ENCODE measurements at places on chromosomes 13 and 19.

DNA sequence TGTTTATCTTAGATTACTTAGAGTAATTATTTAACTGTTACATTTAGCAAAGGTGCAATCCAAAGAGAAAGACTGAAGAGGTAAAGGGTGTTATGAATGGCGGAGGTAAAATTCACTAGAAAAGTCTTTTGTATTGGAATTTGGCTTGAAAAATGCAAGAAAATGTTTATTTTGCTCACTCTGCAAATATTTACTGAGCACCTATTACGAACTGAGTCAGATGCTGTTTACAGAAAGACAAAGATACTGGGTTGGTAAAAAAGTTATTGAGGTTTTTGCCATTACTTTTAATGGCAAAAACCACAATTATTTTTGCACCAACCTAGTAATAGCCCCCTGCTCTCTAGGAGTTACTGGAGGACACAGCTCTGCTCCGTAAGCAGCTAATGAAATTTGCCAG, 135.2 kb downstream of the RBM26 start:
- no peak for DNase-seq

DNA sequence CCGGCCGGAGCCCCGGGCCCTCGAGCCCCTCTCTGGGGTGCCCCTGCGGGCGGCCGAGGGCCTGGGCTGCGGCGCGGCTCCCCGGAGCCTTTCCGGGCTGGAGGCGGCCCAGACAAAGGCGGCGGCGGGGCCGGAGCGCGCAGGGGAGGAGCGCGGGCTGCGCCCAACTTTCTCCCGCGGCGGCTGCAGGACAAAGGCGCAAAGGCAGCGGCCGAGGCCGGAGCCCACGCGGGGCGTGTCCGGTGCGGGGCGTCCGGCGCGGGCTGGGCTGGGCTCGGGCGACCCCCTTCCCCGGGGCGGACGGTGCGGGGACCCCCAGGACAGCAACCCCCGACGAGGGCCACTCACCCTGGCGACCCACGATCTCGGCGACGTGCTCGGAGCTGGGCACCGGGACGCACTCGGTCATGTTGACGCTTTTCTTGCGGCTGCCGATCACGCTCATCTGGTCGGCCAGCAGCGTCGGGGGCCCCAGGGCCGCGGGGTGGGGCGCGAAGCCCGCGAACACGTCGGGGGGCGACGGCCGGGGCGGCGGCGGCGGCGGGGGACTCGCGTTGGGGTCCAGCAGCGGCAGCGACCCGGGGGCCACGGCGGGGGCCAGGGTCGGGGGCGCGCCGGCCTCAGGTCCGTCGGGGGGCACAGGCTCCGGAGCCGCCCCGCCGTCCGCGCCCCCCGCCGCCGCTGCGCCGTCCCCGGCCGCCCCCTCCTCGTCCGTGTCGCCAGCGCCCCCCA, 843 bp downstream of the MEX3D start:
- no peak for DNase-seq

GRCh38 chr19:6828698-6829633, 56.5 kb downstream of the VAV1 start:
- no peak for DNase-seq

GRCh38 chr13:19680751-19681150, 47.3 kb downstream of the MPHOSPH8 start:
- DNase-seq: no peak

DNA sequence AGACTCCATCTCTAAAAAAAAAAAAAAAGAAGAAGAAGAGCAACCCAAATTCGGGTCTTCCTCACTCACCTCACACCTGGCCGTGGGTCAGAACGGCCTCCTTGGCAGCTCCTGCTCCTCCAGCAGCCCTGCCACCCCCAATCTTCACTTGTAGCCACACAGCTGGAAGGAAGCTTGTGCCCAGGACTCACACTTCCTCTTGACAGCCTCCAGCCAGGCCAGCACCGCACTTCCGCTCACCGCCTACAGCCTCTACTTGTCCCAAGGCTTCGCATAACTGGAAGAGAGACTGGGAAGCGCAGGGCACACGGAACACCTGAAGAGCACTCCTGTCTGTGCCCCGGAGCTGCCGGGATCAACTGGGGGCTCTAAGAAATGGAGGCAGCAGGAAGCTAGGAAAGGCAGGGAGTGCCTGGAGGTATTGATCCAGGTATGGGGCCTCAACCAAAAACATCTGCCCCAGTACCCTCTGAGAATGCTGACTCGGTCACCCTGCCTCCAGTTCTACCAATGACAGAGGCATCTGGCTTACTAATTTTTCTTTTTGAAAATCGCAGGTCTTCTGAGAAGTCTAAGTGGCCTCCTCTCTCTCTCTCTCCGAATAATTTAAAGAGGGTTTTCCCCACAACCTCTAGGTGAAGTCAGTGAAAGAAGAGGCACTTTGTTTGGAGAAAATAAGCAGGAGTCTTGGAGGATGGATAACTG, 31.1 kb upstream of the ATP12A start:
- no peak for DNase-seq

- no peak for DNase-seq
These were observed 185.7 kb downstream of the ABCC4 start for GRCh38 chr13:95115525-95115924.

- no peak for DNase-seq
These were observed 5.0 kb downstream of the MVB12A start for GRCh38 chr19:17424743-17425365.

DNA sequence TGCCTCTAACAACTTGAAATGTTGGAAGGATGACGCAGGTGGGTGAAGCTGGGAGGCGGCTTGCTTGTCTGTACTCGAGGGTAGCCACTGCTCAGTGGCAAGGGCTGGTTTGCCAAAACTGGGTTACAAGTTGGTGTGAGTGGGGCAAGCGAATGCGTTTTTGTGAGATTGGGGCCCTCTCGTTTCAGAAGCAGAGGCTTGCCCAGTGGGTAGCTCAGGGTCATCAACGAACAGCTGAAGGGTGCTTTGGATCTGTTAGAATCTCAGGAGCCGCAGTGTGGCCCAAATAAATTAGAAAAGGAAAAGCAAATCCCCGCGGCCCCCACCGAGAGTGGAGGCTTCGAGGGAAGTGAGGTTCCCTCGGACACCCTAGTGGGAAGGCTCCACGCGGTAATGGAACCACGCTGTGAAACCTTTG, 7.3 kb downstream of the ATP4B start:
- no peak for DNase-seq

- DNase-seq: no peak
These were observed 20.8 kb upstream of the ZNF266 start for GRCh38 chr19:9456018-9456689.

GRCh38 chr13:91960947-91961346, 562.5 kb downstream of the GPC5 start:
- no peak for DNase-seq

- no peak for DNase-seq
These were observed 379.9 kb downstream of the LIG4 start for GRCh38 chr13:107835339-107836018.

DNA sequence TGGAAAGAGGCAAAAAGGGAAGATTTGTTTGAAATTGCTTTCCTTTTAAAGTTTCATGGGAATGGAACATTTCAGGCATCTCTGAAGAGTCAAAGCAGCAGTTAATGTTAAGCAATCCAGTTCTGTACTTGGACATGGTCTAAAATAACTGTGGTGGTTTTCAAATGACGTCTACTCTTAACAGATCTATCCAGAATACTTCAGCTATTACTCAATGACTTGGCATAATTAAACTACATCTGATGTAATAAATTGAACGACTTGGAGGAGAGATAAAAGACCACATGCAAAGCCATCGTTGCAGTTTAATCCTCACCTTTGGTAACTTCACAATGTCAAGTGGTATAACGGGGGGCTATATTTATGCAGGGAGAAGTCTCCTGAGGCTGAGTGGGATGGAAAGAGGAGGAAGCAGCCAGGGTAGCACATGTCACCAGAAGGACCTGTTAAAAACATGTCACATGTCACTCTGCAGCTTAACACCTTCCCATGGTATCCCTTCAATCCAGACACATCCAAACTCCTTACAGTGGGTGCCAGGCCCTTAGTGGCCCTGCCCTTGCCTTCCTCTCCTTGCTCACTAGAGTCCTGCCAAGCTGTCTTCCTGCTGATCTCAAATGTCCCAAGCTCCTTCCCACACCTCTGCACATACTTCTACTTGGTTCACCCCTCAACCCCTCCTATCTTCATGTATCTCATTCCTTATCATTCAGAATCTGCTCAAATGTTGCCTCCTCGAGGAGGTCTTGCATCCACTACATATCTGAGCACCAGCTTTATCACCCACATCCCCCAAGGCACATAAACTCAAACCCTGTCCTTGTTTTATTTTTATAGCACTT, 327.8 kb downstream of the SUCLA2 start:
- DNase-seq: no peak

DNA sequence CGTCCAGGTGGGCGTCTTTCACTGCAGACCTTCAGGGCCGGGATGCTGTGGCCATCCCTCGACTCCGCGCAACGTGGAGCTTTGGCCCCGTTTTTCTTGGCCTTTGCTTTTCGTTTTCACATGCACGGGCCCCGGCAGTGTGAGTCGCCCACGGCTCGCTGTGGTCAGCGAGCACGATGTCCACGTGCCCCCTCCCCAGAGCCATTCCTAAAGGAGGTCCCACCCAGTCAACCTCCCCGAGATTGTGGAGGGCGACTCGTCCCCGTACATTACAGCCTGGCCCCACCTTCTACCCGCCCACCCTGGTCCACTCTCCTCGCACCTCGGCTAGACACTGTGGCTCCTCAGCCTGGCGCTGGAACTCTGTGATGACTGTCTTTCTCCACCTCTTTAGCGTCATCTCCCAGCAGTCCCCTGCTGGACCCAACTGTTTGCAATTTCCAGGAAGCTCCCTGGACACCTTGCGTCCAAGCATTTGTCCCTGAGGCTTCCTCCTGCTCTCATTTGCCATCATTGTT, 405 bp downstream of the ZNF446 start:
- no peak for DNase-seq

DNA sequence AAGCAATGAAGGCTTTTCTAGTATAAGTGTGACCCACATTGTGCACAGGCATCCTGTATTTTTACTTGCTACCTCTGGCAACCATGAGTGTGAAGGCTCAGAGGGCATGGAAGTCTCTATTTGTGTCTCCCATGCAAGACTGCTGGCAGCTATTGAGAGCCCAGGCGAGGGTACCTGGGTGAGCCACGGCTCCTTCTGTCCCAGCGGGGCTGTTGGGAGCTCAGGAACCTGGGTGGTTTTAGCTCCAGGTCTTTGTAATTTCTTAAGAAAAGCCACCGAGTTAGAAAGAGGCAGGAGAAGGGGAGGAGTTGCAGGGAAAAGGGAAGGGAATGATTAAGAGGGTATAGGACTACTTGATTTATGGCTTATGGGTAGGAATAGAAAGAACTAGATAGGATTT, 190.4 kb upstream of the SOX1 start:
- no peak for DNase-seq

- no peak for DNase-seq
These were observed 8.0 kb downstream of the ABHD13 start for GRCh38 chr13:108226184-108226583.

DNA sequence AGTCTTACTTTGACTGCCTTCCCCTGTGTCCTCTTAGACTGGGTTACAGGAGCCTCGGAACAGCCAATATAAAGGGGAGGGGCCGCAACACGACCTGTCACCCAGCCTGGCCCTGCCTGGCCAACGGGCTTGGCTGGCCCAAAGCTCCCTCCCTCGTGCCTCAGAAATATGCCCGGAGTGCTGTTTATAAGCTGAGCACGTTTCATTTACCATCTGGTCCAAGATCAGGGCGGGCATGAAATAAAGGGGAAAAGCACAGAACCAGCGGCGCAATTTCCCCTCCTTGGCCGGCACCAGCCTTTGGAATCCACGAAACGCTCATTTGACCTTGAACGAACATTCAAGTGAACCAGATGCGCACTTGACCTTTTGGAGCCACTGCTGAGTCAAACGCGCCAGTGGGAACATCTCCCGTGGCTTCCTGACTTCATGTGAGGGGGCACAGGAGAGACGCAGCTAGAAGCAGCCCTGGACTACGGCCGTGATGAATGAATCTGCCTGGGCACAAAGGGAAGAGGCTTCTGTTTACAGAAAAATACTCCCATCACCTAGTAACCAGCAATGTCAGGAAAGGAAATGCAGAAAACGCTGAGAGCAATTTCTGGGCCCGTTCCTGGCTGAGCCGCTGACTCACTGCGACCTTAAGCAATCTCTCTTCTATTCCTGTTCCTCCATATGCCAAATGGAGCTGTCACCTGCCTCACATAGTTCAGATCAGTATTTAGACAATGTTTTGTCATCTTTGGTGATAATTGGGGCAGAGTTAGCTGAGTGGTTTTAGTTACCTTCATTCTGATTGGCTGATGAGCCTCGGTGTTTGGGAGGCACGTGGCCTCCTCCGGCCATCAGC, 53.3 kb downstream of the RFX2 start:
- no peak for DNase-seq
